ENCODE measurements at places on chromosomes 4 and X.
A peak's percentile ranks its signal among the peaks of the same experiment; 100 is the strongest.

- DNase-seq: no peak
Measured at GRCh38 chrX:129540722-129541184, 694 bp downstream of the OCRL start.

DNA sequence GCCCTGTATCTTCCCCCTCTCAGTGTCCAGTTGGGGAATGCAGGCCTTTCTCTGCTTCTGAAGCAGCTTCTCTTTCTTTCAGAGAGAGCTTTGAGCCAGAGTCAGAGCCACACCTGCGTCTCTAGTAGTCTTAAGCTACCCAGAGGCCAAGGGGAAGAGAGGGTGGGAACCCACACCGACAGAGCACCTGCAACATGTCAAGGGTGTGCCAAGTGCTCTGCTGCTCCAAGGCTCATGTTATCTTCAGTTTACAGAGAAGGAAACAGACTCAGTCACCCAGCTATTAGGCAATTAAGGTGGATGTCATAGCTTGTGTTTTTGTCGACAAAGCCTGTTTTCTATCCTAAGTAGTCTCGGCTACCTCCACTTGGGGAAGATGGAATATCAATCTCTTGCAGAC, 22.7 kb upstream of the RNF212 start:
- DNase-seq: no peak

DNA sequence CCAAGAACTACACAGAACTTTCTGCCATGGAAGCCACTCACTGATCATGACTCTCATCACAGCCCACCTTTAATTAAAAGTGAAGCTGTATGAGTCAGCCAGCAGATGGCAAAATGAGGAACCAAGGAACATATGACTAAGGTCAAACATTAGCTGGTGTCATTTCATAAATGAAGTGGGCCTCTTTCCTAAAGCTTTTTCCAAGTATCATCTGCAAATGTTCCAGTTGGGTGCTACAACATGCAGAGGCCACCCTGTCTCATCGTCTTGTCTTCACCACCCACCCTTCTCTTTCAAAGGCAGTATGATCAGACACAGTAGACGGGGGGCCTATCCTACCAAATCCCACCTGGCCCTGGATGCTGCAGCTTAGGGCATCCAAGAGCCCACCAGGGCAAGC, 9.2 kb upstream of the EOLA1 start:
- no peak for DNase-seq

- no peak for DNase-seq
Measured at GRCh38 chr4:41215969-41216293, 1.6 kb upstream of the APBB2 start.

DNA sequence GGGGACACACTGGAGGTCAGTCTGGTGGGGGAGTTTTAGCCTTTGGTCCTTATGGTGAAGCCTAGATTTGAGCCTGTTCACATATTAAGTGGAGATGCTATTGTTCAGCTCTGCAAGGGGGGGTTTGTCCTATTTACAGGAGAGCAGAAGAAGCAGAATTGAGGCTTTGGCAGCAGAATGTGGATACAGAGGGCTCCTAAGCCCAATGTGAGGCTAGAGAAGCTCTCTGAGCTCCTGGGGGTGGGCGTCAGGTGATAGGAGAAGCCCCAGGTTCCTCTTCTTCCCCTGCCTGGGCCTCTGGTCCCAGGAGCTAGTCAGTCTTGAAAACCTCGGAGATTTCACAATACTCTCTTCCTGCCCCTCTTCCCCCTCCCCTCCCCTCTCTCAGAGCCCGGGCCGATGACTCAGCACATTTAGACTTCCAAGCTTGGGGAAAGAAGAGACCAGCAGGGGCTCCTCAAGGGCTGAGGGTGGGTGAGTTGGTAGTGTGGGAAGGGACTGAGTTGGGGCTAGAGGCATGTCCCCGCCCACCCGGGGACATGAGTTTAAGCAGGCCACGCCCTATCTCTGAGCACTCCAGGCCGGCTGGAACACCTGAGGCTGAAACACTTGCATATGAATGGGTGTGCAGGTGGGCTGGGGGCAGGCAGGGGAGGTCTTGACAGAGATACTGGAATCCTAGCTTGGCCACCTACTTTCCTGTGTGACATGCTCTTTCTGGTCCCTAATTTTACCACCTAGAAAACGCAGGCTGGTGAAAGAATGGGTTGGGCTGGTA, 3.4 kb downstream of the TFE3 start:
- peak; percentile 63 for DNase-seq

DNA sequence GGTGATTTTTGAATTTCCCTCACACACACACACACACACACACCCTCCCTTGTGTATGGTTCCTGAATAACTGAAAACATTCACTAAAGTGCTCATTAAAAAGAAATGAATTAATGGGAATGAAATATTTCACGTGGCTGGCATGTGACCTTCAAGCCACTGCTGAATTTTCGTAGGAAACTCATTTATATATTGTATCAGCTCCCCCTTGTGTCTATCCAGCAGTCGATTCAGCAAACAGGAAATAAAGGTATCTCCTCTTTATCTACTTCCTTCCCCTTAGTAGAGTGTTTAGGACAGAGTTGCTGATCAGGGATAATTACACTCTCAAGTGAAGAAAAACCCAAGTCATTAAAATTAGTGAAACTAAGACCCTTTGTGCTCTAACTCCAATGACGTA, 912.6 kb upstream of the LCORL start:
- DNase-seq: no peak

- DNase-seq: no peak
Measured at GRCh38 chr4:112173593-112174558, 28.6 kb downstream of the FAM241A start.

DNA sequence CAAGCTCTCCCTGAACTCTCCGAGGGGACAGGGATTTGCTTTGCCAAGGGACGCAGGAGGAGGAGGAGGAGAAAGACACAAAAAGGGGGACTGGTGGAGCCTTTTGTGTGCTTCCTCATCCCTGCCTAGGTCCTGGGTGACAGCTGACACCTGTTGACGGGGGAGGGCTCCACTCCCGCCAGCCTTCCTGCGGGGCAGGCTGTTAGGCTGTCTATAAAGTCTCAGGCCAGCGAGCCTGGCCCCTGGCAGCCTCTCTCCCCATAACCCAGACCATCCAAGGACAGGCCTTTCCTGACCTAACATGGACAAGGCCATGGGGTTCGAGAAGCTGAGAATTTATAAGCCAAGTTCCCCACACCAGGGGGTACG, 832 bp upstream of the EVC2 start:
- DNase-seq: peak; percentile 15

- DNase-seq: no peak
Measured at GRCh38 chr4:35100932-35101331, 1143.4 kb downstream of the ARAP2 start.

GRCh38 chrX:81195712-81196111, 6.0 kb downstream of the HMGN5 start:
- peak; percentile 49 for DNase-seq

GRCh38 chrX:114959729-114960128, 57.7 kb downstream of the IL13RA2 start:
- no peak for DNase-seq

- no peak for DNase-seq
Measured at GRCh38 chr4:138492176-138492575, 250.0 kb upstream of the SLC7A11 start.

DNA sequence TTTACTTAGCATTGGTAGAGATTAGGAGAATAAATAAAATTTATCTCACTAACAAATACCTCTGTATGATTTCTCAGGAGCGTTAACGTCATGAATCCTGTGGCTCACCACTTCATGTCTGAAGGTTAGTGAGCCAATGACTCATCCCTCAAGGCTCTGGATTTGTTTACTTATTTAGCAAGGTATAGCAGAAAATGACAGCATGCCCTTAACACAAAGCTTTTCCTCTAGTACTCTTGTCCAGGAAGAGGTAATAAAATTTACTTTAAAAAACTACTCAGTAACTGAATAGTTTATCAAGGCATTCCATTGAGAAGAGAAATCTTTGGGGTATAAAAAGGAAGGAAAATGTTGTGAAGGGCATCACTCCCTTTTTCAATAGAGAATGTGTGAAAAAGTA, 823.8 kb downstream of the CCSER1 start:
- no peak for DNase-seq

- DNase-seq: no peak
Measured at GRCh38 chr4:100049872-100050271, 99.8 kb upstream of the H2AZ1 start.

- no peak for DNase-seq
Measured at GRCh38 chr4:89000844-89001360, 56.1 kb downstream of the FAM13A start.
